ENCODE measurements at places on chromosomes 1 and 21.
A peak's percentile ranks its signal among the peaks of the same experiment; 100 is the strongest.

GRCh38 chr1:214700437-214700836 is 97.4 kb downstream of the CENPF start:
- DNase-seq = no peak

DNA sequence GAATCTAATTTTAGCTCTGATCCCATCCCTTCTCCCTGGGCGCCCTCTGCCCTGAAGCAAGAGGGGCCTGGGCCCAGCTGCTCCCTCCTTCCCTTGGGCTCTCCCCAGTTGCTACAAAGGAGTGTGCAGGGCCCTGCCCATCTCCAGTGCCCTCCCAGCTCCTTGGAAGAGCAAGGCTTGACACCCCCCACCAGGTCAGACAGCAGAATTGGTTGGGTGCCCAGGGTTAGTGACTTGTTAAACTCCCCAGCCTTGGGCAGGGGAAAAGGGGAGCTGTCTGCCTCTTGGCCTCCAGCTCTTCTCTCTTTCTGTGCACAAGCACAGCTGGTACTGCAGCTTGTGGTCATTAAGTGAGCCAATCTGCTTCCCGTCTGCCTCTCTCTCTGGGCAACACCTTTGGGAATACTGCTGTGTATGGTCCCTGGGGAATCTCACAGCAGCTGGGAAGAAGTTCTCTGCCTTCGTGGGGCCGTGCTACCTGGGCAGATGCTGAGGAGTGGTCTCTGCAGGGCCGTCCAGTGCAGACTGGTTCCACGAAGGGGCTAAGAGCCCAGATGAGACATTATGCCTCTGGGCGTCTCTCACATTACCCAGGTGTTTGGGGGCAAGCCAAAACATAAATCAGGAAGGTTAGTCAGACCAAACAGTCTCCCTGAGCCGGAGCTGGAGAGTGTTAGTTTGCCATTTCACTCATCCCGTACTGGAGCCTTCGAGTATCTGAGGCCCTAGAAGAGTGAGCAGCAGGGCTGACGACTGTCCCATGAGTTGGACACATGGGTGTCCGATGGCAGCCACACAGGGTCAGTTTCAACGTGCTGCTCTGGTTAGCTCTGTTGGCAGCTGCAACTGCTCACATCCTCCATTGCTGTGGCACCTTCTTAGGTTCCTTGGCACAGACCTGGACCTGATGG is 37.3 kb downstream of the TMEM53 start:
- DNase-seq = no peak

GRCh38 chr1:93816970-93817678 is 61.9 kb downstream of the DNTTIP2 start:
- DNase-seq = peak; percentile 95

- peak; percentile 73 for DNase-seq
Observed at GRCh38 chr1:226002667-226003501, 3.7 kb upstream of the SDE2 start.

GRCh38 chr21:35989138-35989735 is 71.1 kb downstream of the SETD4 start:
- no peak for DNase-seq

DNA sequence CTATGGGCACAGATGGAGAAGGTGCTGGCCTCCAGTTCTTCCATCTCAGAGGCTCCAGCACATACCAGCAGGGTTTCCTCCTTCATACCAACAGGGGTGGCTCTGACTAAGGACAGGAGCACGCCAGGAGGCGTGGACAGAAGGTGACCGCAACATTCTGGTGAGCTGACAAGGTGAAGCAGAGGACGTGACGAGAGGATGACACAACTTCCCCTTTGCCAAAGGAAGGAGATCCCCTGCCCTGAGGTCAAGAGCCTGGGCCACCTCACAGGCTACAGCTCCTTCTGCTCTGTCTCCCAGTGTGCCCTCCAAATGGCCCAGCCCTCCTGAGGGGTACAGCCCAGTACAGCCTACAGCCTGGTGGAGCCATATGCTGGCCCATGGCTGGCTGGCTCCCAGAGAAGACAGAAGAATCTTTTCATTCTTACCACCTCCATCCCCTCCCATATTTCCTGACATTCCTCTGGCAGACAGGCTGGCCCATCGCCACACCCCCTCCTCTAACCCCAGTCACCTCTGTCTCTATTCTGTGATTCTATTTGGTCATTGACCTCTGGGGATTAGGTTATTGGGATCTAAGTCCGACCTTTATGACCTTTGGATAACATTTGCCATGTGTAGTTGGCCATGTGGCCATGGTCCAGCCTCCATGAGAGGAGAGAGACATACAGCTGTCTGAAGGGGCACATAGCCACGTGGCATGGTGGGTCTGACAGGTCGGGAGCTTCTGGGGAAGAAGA is 5.1 kb upstream of the LAMB3 start:
- DNase-seq = no peak

DNA sequence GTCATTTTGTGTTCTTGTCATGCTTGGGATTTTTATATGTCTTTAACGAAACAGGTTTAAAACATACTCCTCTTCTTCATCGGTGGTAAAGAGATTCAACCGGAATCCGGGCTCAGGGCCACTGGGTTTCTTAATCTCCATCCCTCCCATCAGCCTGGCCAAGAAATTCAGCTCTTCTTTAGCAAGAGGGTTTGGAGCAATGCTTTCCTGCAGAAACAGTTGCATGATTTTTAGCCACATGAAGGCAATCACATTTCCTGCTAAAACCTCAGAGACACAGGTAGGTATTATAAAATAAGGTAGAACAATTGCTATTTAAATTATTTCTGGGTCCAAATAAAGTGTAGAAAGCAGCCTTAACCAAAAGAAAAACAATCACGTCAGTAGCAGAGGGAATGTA is 22.7 kb upstream of the LSM10 start:
- DNase-seq = peak; percentile 52

DNA sequence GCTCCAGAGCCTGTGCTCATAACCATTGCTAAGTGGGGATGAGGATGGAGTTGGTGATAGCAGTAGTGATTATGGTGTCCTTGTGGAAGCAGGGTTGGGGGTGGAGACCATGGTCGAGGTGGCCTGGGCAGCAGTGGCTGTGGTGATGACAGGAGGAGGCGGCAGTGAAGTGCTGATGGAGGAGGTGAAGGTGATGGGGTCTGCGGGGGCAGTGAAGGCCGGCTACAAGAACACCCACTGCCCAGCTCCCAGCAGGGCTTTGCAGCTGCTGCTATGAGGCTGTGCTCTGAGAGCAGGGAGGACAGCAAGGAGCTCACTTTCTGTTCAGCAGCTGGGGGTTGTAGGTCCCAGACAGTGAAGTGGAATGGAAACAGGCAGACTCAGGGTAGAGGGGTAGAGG is 15.6 kb upstream of the DMBX1 start:
- DNase-seq = no peak

DNA sequence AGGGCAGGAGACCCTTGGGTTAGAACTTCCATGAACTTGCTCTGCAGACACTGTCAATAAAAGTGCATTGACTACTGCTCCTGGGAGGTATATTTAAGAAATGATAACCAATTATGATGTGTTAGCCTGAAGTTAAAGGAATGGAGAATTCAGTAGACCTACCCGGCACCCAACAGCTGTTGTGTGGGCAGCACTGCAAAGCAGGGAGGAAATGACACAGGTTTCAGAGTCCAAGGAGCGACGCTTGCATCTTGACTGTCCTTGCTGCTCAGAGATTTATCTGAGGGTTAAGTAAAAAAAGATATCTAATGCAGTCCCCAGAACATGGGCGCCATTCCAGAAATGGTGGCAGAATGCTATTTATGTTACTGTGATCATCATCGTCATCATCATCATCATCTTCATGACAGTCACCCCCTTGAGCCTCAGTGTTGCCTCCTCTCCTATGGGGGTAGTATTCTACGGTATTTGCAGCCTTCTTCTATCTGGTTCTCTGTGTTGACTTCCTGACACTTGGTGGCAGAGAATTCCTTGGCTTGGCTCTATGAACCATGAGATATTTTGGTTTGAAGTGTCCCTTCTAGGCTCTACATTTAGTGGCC is 225.9 kb downstream of the KAZN start:
- no peak for DNase-seq

GRCh38 chr1:215637041-215637573 is 70.0 kb downstream of the KCTD3 start:
- peak; percentile 55 for DNase-seq

DNA sequence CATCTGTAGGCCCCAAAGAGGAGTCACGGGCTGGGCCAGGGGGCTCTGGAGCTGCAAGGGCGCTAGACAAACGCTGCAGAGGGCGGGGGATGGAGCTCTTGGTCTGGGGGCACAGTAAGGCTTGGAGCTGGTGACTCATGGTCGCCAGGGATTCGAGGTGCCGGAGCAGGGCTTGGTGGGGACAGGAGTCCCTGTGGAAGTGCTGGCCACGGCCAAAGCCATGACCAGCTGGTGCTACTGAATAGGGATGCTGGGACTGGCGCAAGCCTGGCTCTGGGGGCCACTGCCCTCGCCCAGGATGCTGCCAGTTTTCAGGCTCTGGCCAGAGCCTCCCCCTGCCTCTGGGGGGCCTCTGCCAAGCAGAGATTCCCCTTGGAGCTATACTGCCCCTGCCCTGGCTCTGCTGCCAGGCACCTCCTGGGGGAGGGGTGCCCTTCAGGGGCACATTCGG is 25.2 kb downstream of the SPOCD1 start:
- no peak for DNase-seq

DNA sequence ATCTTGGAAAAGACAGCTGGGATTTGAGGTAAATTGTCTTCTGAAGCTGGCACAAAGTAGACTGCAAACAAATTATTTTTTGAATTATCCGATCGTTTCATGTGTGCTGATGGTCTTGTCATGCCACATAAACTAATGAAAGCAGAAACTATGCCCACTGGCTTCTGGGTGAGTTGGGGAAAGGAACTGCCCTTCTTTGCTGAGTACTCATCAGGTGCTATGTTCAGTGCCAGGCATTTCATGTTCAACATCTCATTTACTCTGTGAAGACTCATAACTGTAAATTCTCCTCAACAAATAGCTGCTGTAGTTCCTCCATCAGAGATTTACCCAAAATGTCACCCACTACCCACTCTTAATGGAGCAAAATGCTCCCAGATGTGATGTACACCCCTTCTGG is 1.2 kb downstream of the TRIT1 start:
- DNase-seq = no peak

DNA sequence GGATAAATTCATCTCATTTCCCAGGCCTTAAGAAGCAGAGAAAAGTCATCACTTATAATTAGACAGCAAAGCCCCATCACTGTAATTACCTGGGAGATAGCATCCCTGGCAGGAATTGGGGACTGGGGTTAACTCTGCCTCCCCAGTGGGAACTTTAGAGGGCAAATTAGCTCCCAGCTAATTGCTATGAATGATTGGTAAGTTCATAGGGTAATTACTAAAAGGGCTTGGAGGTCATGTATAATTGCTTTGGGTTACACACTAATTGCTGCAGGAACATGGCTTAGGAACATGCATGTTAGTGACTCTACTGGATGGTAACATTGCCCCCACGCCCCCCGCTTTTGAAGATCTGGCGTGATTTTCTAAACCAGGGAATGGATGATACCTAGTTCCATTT is 64.8 kb downstream of the UBE2T start:
- DNase-seq = no peak

DNA sequence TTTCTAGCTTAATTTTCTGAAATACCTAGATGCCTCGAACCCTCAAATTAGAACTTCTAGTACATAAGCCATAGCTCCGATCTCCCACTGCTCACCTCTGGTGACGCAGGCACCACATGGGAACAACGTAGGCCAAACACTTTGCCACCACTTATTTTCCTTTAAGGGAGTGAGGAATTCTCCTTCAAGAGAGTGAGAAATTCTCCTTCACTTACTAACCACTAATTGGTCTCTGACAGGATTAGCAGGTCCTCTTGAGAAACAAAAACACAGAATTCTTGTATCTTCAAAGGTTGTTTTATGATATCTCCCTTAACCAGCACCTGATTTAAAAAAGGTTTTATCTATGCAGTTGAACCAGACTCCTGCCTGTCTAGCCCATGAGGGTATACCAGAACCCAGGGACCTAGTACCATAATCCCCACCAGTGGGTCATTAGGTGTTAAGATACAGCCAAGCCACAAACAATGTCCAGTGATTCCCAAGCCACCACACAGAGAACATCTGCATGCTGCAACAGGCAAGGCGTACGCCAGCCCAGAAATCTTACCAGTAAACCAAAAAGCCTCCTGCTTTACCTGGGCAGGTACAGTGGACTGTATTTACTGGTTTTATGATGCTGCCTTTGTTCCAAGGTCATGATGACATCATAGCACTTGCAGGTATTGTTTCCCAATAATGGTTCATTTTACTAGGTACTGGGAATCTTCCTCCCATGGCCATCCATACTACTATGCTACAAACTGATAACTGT is 20.3 kb upstream of the CXADR start:
- no peak for DNase-seq

- no peak for DNase-seq
Observed at GRCh38 chr1:51776408-51776807, 102.1 kb downstream of the NRDC start.

DNA sequence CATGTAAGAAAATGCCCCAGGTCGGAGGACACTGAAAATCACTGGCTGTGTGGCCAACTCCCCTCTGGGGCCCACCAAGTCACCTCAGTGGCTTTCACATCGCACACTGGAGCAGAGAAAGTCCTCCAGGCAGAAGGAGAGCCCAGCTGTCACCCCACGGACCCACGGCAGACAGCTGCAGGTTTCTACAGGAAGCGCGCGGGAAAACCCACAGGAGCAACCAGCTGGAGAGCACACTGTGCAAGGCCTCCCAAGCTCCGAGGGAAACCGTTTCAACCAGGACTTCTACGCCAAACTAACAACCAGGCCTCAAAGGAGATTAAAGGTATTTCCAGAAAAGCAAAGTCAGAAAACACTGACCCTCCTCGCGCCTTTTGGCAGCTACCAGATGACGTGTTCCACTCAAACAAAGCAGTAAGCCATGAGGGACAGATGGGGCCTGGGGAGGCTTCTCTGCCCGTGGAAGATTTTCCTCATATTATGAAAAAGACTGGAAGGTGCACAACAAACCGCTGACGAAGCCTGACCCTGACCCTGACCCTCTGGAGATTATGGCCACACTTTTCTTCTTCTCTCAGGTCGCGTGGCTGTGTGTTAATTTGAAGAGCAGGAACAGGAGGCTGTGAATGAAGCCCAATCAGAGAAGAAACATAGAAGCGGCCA is 21.0 kb downstream of the WDR4 start:
- DNase-seq = no peak

GRCh38 chr1:30287976-30288375 is 435.4 kb downstream of the MATN1 start:
- DNase-seq = no peak

- DNase-seq = no peak
Observed at GRCh38 chr21:39220150-39220549, 36.9 kb upstream of the PSMG1 start.

- DNase-seq = no peak
Observed at GRCh38 chr1:36855699-36856494, 178.4 kb downstream of the GRIK3 start.

GRCh38 chr1:173914366-173914871 is 2.7 kb downstream of the SERPINC1 start:
- DNase-seq = peak; percentile 29
